ENCODE measurements at places on chromosomes 16 and 17.
A peak's percentile ranks its signal among the peaks of the same experiment; 100 is the strongest.

- DNase-seq: no peak
These were observed 162.5 kb downstream of the SLC39A11 start for GRCh38 chr17:72930031-72930430.

DNA sequence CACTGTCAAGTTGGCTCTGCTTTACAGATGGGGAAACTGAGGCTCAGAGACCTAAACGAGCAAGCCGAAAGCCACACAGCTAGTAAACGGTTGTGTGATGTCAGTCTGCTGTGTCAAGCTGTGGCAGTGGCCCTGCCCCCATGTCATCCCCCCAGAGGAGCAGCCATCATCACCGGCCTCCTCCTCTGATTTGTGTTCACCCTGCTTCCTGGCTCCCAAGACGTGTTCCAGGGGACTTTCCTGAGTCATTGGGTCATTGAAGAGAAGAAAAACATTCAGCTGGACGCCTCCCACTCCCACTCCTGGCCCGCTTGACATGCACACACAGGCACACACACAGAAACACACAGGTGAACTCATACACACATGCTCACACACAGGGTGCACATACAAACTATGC is 54.0 kb upstream of the CIBAR2 start:
- DNase-seq: no peak

- no peak for DNase-seq
These were observed 140.6 kb upstream of the TNRC6C start for GRCh38 chr17:77817953-77818352.

DNA sequence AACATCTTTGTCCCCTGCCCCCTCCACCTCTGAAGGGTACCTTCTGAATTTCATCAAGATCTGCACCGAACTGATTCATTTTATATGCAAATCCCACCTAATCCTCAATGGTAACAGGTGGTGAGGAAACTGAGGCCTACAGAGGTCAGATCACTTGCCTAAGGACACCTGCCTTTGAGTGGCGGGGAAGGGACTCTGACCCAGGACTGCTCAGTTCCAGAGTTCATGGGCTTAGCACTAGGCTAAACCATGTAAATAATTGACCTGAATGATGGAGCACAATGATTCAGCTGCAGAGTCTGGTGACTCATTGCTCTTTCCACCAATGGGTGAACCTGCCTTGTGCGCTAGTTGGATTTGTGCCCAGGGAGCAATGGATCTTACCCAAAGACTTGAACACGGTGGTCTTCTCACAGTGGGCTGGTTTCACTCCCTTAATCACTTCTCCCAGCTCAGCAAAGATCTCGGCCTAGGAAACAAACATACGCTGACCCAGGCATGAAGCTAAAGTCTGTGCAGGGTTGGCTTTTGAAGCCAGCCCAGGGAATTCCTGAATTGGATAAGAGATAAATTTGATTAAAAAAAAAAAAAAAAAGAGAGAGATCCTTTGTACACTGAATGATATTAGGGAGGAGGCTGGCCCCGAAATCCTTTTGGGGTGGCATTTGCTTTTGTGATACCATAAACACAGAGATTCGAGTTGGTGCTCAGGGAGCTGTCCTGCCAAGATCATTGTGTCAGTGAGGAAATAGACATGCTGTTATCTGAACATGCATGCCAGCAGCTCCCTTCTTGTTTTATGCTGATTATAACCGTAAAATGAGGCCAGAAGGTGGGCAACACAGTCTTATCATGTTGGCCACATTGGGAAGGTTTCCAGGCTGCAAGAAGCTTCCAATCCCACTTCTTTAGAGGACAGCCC is 17.0 kb downstream of the CRYM start:
- DNase-seq: no peak

- DNase-seq: no peak
These were observed 25.1 kb downstream of the ABR start for GRCh38 chr17:1154704-1155103.

DNA sequence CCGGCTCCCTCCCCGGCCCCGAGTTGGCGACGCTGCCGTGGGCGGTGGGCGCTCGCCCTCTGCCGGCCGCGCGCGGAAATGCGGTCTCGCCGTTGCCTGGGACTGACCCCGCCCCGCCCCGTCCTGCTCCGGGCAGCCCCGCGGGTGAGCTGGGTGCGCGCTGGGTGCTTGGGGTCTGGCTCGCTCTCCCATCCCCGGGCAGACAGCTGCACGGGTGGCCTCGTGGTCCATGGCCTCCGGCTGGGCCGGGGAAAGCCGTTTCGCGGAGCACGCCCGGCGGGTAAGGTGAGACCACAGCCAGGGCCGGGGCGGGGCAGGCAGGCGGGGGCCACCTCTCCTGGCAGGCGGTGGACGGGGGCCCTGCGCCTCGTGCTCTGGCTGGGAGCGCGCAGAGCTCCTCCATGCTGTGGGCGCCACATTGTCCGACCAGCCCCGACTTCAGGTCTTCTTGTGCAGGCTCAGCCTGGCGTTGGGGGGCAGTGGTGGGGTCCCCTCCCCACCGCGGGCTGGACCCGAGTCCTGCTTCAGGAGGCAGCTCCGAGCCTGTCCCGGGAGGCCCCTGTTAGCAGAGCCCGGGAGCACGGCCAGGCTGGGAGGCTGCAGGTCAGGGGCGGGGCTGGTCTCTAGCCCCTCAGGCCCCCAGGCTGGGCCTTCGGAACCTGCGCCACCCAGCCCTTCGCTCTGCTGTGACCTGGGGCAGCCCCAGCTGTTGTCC is 7.0 kb upstream of the C1QTNF8 start:
- DNase-seq: no peak

DNA sequence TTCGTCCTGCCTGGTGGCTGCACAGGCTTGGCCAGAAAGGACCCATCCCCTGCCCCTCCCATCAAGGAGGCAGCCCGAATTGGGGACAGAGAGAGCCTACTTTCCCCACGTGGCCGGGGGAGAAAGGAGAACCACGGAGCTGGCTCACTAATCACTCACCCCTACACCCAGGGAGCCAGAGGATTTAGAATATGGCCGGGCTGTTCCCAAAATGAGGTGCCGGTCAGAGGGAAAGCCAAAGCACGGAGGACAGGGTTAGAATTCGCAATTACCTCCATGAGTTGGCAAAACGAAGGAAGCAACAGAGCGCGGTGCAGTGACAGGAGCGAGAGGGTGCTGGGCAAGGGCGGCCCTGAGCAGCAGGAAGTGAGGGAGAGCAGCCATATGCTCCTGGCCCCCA is 33.1 kb downstream of the SHISA6 start:
- DNase-seq: no peak

GRCh38 chr17:65055280-65055707 is 1.2 kb downstream of the GNA13 start:
- DNase-seq: no peak

- DNase-seq: no peak
These were observed 35.5 kb downstream of the KSR1 start for GRCh38 chr17:27491713-27492190.

DNA sequence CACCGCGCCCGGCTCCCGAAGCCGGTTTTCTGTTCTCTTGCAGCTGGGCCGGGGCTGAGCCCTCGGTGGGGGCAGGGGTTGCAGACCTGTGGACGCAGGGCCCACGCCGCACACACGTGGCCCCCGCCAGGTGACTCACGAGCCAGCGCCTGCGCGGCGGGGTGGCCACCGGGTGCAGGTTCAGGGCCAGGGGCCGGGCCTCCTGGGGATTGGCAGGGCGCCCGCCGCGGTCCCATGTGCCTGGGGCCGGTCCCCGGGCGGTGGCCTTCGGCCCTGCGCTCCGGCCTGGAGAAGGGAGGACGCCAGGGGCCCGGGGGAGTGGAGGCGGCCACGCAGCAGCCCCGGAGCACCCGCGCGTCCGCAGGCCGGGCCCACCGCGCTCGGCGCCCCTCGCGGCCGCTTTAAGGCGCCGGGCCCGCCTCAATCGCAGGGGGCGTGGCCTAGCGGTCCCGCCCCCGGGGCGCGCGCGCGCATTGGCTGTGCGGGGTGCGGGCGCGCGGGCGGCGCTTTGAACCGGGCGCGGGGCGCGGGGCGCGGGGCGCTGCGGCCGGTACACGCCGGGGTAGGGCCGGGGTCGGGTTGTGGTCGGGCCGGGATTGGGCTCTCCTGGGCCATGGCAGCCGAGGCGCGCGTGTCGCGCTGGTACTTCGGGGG is at the start of gene SLC25A10:
SLC25A10 (plus strand) TSS at position 471 of the 654 bp plus-strand sequence; CDS start at position 614, 143 bp downstream.
- peak; percentile 31 for DNase-seq

DNA sequence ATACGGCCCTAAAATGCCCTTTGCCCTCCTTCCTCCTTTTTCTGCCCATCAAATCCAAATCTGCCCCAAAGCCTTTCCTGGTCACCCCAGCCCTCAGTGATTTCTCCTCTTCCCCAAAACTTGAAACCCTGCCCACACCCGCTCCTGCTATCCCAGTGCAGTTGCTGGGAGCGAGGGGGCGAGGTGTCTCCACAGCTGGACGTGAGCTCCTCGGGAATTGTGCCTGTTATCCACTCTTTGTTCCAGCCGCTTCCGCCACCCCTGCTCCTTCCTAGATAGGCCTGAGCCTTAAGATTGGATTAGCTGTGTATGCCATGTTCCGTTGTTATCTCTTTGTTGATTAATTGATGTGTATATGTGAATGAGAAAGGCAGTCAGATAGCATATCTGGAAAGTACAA is 2.6 kb upstream of the KRT35 start:
- DNase-seq: no peak

DNA sequence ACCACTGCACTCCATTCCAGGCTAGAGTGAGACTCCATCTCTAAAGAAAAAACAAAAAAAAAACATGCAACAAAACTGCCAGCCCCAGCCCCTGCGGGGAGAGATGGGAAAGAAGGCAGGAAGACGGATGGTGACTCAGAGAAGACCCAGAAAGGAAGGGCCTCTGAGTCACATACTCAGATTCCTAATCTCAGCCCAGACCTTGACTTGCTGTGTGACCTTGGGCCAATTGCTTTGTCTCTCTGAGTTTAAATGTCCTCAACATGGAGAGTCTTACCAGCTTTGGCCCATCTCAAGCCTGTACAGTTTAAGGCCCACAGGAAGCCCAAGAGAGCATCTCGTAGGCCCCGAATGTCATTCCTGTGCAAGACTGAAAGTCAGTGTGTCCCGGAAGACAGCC is 86.5 kb upstream of the LHX1 start:
- DNase-seq: no peak

DNA sequence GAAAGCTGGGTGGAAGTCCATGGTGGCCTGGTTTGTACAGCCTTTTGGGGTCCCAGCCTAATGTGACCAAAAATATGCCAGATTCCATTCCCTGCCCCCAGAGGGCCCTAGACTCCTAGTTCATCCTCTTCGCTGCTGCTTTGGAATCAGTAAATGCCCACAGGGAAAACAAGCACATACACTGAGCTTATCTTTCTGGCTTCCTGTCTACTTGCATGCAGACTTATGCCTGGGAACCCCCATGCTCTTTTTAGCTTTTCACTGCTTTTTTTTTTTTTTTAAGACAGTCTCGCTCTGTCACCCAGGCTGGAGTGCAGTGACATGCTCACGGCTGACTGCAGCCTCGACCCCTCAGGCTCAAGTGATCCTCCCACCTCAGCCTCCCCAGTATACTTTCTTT is 6.2 kb upstream of the CD300LG start:
- no peak for DNase-seq

DNA sequence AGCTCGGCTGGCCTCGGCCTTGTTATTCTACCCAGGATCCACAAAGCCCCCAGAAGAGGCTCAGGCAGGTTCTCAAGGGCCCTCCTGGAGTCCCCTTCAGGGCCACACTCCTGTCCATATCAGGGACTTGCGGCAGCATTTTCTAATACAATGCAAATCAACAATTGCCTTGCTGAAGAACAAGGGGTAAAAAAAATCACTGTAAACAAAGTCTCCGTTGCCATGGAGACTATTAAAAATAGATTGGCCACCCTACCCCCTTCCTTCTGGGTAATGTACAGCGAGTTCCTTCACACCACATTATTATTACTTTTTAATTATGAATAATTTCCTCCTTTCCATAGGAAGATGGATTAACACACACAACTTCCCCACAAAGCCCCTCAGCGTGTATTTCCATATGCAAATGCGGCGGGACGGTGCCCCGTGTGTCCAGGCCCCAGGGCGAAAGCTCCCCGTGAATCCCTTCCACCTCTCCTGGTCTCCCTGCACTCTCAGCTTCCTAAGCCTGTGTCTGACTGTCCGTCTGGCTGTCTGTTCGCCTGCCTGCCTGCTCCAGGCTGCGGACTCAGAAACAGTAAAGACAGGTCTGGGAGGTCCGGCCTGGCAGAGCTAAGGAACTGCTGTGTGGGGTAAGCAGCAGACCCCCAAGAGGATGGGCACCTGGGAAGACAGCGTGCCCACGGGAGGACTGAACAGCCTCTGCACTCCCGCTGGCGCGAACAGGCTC is 196.6 kb downstream of the RBFOX3 start:
- peak; percentile 16 for DNase-seq

GRCh38 chr16:50801036-50801435 is 59.1 kb downstream of the CYLD start:
- DNase-seq: no peak

DNA sequence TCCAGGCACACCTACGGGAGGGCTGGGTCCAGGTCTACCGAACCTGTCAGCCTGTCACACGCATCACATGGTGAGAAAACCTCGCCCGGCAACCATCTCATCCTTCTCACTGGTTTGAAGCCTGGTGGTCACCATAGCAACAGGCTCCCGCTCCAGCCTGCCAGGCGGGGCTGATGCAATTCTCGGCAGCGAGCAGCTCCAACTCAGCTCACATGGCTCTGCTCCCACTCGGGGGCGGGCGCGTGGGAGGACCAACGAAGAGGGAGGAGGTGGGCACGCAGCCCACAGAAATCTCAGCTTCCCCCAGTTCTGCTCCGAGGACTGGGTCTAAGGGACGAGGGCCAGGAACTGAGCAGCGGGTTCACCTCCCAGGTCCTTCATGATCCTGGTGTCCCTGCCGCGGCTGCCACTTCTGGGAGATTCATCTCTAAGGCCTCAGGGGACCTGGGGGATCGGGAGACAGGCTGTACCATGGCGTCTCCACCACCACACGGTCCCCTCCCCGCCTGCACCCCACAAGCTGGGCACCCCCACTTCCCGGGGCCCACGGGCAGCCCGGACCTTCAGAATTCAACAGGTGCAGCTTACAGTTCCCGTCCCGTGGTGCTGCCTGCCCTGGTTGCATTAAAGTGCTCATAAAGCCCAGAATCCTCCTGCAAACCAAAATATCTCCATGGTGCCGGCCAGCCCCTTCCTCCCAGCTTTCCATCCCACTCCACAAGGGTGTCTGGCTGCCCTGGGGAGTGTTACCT is 25.8 kb downstream of the ABR start:
- no peak for DNase-seq

DNA sequence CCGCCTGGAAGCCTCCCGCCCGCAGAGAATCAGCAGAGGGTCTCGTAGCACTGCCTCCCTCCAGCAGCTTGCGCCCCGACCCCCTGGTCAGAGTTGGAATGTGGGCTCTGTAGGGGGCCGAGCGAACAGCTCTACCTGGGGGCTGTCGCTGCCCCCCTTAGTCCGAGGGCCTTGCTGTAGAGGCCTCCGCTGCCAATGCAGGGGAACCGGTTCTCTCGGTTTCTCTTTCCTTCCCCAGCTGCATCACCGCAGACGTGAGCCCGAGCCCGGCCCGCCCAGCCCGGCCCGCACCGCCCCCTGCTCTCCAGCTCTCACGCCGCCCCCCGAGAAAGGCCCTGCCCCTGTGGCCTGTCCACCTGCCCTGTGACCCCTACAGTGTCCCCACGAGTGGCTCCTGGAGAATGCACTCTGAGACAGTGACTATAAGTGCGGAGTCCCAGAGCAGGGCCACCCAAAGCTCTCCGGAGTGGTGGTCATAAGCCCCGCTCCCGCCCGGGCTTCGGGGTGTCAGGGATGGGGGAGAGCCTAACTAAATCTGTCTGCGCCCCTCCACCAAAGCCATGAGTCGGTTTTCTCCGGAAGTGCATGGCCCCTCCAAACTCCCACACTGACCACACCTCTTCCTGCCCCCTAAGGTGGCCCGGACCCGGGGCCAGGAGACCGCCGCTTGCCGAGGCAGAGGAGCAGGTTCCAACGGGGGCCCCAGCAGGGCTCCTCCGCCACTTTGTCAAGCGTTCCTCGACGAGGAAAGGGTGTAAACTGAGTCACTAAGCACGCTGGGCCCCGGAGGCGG is 1.7 kb downstream of the ARHGAP27 start:
- no peak for DNase-seq
